ENCODE measurements at places on chromosomes 13 and 19.

GRCh38 chr19:2340496-2341243, 12.2 kb downstream of the SPPL2B start:
- DNase-seq = no peak

- no peak for DNase-seq
Observed at GRCh38 chr13:30647824-30648521, 30.3 kb downstream of the USPL1 start.

GRCh38 chr13:66216728-66217127, 1013.4 kb downstream of the PCDH9 start:
- DNase-seq = no peak

DNA sequence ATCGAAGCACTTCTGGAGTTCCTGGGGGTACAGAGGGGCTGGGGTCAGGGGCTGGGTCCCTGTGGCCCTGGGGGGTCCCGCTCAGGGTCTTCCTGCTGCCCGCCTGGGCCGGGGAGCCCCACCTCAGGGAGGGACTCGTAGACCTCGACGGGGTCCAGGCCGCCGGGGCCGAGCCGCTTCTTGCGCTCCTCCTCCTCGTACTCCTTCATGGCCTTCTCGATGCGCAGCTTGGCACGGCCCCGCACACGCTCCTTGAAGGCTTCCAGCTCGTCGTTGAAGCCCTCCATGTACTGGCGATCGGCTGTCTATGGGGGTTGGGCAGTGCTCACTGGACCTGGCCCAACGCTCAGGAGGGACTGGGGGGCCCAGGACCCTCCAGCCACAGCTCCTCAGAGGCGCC, 10.2 kb downstream of the CDC37 start:
- no peak for DNase-seq

GRCh38 chr19:52673014-52673413, 34.9 kb upstream of the ZNF83 start:
- no peak for DNase-seq

DNA sequence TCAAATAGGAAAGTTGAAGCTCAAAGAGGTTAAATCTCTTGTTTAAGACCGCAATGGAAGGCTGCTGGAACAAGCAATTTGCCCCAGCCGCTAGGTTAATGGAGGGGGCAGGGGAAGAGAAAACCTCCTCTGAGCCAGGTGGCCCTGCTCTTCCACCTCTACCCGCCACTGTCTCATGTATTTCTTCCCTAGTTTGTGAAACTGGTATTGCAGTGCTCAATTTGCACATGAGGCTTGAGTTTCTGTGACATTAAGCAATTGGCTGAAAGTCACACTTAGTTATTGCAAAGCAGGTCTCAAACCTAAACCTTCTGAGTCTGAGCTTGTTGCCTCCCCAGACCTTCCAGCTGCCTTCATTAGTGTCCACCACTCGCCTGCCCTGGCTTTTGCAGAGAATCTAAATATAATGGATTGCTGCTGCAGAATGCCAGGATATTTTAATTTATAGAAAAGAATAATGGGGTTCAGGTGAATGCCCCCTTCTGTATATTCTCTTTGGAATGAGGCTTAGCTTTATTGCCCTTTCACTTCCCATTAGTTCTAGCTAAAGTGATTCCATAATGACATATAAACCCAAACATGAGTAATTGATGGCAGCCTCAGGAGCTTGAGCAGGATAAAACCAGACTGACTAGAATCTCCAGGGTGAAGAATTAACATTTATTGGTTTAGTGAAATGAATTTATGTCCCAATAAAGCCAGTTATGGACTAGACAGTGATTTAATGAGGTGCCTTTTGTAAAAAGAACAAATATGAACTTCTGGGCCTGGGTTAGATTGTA, 27.0 kb upstream of the OLFM4 start:
- DNase-seq = no peak

- DNase-seq = no peak
Observed at GRCh38 chr19:16361926-16362325, 37.3 kb downstream of the KLF2 start.

DNA sequence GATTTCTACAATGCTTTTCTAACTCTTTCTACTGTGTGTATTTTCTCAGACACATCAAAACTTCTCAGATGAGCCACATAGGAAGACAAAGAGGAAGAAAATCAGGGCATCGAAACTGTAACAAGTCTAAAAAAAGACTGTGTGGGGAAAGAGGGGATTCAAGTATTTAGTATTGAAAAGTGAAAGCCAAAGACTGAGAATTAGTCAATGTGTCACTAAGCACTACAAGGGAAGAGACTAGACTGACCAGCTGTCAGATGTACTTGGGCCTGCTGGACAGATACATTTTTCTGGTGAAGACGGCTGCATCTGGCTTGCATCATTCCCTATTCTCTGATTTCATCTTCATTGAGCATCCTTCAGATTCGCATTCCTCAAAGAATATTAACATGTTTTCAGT, 25.4 kb downstream of the COMMD6 start:
- DNase-seq = no peak

DNA sequence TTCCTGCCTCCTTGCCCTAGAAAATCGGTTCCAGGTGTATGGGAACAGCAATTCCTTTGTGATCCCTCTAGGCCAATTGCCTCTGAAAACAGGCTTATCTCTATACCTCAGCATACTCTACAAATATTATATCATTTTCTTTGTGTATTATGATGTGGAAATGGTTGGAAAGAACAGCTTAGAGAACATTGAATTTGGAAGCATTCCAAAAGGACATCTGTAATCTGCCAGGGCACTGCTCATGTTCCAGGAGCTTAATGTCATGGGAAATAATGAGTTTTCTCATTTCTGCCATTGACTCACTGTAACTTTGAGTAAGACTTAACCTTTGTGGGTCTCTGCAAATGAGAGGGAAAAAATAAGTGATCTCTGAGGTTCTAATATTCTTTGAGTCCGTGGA, 147.3 kb downstream of the UFM1 start:
- DNase-seq = no peak

DNA sequence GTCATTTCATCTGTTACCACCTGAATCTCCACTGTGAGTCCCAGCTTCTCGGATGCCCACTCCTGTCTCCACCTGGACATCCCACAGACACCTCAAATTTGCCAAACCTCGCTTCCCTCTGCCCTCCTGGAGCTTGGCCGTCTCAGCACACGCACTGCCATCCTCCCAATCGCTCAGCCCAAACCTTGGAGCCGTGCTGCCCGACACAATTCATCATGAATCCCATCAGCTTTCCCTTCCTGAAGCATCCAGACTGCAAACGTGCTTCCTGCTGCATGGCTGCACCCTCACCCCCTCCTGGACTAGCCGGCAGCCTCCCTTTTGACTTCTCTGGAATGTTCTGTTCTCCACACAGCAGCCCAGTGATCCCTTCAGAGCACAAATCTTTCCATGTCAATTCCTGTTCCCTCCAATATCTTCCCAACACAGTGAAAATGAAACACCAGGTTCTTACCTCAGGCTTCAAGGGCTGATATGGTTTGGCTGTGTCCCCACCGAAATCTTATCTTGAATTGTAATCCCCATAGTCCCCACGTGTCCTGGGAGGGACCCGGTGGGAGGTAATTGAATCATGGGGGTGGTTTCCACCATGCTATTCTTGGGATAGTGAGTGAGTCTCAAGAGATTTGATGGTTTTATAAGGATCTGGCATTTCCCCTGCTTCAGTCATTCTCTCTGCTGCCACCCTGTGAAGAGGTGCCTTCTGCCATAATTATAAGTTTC, 1.1 kb upstream of the PROZ start:
- DNase-seq = no peak

- DNase-seq = no peak
Observed at GRCh38 chr19:38318660-38319059, 985 bp upstream of the KCNK6 start.

- no peak for DNase-seq
Observed at GRCh38 chr13:42906257-42906656, 85.8 kb downstream of the EPSTI1 start.

DNA sequence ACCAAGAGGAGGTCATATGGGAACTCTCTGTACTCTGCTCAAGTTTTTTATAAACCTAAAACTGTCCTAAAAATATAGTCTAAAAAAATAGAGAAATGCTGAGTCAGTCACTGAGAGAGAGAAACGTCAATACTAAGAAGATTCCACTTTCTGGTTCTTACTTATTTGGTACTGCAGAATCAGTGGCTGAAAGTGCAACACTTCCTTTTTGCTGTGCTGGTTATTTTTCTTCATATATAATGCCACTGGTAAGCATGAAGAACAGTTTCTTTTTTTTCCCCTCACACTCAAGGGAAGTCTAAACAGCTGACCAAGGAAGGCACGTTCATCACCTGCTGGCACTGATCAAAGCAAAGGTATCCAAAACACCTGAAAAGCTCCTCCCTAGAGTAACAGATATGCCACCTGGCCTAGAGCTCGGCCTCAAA, 44.3 kb upstream of the N4BP2L1 start:
- DNase-seq = no peak

DNA sequence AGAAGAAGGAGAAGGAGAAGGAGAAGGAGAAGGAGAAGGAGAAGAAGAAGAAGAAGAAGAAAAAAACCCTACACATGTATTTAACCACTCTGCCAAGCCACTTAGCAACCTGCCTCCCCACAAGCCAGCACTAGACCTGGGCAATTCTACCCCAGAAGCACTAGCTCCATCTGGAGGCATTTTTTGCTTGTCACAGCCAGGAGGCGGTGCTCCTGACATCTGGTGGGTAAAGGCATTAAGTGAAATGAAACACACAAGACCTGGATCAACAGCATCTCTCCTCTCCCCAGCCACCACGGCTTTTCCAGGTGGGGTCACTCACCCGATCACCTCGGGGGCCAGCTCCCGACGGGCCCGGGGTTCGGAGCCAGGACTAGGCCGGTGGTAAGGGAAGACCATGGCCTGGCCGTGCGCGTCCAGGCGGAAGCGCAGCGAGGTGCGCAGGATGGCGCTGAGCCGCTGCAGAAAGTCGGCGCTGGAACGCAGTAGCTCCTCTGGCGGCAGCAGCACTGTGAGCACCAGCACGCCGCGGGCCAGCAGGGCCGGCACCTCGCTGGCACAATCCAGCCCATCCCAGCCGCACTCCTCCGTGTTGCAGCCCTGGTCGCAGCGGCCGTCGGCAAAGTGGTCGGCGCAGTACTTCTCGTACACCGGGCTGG, 26.9 kb downstream of the NOTCH3 start:
- peak; percentile 11 for DNase-seq

GRCh38 chr19:56372281-56372680, 21.1 kb downstream of the ZNF582 start:
- DNase-seq = no peak
